ENCODE measurements at places on chromosomes 13 and 19.

DNA sequence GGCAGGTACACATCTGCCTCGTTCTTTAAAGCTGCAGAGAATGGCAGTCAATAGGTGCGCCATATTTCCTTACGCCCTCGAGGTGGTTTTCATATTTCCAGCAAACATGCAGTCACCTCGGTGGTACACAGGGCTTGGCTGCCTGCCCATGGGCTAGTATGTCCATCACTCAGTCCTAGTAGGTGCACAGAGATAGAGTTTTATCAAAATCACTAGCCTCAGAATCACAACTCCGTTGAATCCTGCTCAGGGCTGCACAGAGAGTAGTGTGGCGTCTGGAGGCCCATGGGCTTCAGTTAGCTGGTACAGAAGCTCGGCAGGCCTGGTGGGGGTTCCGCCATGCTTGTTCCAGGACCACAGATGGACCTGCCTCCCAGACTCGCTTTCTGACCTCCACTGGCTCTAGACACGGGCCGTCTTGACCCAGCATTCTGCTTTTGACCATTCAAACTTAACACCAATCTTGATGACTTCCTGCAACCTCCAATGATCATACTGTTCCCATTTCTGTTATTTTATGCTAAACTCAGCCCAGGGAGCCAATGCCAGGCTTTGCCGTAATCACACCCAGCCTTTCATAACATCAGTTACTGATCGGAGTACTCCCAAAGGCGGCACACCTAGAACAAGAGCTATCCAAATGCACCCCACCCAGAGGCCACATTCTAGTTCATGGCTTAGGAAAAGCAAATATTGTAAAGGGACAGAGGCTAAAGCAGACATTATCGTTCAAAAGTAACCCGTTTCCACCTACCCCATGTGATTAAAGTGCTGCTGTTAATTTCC, 120.4 kb downstream of the RAB20 start:
- no peak for DNase-seq

DNA sequence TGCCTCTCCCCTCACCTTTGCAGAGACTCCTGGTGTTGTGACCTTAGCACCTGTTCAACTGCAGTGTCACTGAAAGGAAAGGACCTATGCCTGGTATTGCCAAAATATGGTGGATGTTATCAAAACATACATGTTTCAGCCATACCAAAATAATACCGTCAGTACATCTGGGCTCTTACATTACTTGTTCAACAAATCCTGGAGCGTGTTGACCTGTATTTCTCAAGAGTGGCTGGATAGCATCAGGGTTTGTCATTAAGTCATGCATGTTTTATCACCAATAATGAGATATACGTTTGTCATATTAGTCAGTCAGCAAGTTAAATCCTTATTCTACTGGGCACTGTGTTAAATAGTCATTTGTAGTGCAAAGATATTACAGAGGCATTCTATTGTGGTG, 290.8 kb downstream of the SHISA2 start:
- DNase-seq: no peak

- no peak for DNase-seq
Observed at GRCh38 chr13:113947311-113948033, 26.4 kb downstream of the C13orf46 start.

DNA sequence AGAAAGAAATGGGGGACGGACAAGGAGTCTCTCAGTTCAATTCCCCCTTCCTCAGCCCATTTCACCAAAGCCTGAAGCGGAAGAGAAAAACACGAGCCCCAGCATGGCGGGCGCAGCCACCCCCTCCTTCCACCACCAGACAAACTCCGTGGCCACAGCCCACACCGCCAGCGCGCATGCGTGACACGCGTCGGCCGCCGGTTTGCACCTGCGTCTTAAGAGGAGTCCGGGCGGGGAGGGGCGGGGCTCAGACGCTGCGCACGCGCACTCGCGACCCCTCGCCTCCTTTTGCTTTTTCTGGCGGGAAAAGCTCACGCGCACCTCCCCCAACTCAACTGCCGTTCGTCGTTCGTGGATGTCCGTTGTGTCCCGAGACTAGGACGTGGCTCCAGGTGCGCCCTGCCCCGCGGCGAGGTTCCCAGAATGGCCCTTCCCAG, at the start of gene KASH5:
TSS of gene KASH5 (plus strand) at position 314 of the 437 bp plus-strand sequence. CDS start 2,635 bp downstream, outside the sequence.
- DNase-seq: peak; percentile 84

- DNase-seq: no peak
Observed at GRCh38 chr13:20465218-20465879, 60.3 kb downstream of the CRYL1 start.

DNA sequence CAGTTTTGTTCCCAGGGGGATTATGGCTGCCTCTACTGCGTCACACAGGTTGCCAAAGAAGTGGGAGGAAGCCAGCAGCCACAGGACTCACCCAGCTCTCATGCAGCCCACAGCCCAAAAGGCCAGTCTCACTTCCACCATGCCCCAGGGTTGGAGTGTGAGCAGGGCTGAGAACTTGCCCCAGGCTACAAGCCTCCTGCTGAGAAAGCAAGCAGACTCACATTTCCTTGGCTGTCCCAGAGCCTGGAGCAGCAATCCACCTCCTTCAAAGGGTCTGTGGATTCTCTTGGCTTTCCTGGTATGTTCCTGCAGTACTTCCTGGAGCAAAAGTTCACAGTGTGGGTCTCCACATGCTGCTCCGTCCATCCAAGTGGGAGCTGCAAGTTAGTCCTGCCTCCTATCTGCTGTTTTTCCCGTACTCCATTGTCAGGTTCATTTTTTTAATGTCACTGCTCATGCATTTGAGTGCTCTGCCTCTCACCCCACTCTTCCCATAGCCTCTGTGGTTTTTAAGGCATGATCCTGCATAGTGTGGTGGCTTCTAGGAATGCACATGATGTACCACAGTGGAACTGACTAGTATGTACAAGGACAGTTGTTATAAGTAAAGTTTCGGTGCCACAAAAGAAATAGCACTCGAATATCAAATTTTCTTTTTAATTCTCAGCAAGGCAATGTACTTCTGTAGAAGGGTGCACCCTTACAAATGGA, 56.2 kb upstream of the ARHGEF7 start:
- DNase-seq: no peak

GRCh38 chr19:30842926-30843325, 470.7 kb downstream of the ZNF536 start:
- DNase-seq: no peak

DNA sequence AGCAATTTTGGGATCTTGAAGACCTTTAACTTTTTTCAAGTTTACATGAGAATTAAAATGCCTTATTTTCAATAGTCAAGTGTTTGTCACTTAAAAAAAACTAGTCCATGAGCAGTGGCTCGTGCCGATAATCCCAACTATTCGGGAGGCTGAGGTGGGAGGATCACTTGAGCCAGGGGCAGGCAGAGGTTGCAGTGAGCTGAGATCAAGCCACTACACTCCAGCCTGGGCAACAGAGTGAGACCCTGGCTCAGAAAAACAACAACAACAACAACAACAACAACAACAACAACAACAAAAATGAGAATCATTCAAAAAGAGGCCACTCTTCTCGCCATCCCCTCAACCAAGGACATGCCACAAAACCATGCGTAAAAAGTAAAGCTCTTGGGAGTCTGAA, 5.7 kb downstream of the FOXO1 start:
- no peak for DNase-seq

GRCh38 chr13:28220166-28220565, 81.8 kb downstream of the PAN3 start:
- DNase-seq: no peak

DNA sequence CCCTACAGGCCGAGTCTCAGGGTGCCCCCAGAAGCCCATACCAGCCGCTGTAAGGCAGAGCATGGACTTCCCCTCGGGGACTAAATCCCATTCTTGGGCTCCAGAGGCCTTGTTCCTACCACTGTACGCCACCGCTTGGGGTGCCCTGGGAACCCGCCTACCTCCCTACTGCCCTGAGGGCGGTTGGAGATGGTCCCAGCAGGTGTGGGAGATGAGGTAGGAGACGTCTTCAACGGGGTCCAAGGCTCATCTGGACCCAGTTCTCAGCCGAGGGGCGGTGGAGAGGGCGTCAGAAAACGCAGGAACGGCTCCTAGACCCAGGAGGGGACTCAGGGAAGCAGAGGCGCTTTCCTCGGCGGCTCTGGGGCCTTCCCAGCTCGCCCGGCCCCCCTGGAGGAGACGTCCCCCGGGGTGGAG, 833 bp upstream of the ZIK1 start:
- no peak for DNase-seq

- DNase-seq: no peak
Observed at GRCh38 chr13:60356970-60357369, 40.0 kb upstream of the TDRD3 start.

GRCh38 chr19:13400296-13400695, 106.0 kb downstream of the CACNA1A start:
- DNase-seq: no peak

- DNase-seq: no peak
Observed at GRCh38 chr19:50814883-50815282, 8.7 kb downstream of the KLK1 start.

DNA sequence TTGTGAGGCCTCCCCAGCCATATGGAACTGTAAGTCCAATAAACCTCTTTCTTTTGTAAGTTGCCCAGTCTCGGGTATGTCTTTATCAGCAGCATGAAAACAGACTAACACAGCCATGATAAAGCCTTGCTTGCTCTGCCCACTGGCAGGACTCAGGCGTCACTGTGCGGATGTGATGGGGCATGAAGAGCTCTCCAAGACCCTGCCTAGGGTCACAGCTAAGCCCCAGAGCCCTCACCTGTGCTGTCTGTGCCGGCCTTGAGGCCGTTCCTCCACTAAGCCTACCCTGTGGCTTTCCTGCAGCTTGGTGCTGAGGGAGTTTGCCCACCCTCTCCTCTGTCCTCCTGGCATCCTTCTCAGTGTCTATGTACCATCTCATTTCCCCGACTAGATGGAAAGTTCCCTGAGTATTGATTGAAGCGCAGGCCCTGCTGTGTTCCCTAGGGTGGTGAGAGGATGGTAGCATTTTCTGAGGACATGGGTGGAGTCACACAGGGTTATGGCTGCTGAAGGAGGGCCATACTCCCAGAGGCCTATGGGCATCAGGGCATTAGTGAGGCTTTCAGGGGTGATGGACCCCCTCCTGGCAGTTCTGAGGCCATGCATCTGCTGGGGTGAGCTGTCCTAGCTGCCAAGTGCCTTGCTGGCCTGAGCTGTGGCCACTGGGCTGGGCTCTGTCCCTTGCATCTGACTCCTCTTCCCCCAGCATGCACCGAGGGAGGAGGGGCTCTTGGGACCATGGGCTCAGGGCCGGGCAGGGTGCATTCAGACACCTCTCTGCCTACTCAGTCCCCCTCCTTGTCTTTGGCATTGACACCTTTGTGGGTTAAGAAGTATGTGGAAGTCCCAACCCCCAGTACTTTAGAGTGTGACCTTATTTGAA, 75.3 kb downstream of the TEX29 start:
- no peak for DNase-seq

DNA sequence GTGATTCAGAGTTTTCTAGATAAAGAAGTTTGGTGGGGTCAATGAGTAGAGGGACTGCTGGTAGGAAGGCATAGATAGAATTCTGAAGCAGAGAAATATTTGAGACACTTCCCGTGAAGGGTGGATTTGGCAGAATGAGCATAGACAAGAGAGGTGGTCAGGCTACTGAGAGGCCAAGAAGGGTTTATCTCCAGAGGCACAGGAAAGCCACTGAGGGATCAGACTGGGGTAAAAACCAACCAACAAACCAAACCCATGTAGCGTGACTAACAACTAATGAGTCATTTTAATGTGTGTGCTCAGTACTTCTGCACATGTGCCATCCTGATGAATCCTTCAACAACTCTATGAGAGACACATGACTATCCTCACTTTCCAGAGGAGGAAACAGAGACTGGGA, 60.0 kb upstream of the SERP2 start:
- peak; percentile 46 for DNase-seq

- no peak for DNase-seq
Observed at GRCh38 chr19:41604831-41605230, 22.0 kb downstream of the CEACAM4 start.

- DNase-seq: no peak
Observed at GRCh38 chr19:1495799-1496713, 5.1 kb downstream of the REEP6 start.

- DNase-seq: no peak
Observed at GRCh38 chr13:52950436-52950956, 78.1 kb upstream of the OLFM4 start.

DNA sequence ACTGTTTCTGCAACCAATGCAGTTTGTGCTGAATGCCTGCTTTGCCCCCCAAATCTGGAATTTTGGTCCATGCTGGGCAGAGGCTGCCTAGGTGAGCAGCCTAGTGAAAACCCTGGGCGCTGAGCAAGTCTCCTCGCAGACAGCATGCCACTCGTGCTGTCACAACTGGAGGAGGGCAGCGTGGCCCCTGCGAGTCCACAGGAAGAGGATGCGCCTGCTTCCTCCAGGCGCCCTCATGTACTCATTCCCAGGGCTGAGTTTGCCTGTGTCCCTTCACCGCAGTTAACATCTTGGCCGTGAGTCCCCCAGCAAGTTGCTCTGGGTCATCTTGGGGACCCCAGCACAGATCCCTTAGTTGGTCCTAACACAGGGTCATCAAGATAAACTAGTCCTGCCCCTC, 26.2 kb upstream of the TMEM160 start:
- DNase-seq: no peak

DNA sequence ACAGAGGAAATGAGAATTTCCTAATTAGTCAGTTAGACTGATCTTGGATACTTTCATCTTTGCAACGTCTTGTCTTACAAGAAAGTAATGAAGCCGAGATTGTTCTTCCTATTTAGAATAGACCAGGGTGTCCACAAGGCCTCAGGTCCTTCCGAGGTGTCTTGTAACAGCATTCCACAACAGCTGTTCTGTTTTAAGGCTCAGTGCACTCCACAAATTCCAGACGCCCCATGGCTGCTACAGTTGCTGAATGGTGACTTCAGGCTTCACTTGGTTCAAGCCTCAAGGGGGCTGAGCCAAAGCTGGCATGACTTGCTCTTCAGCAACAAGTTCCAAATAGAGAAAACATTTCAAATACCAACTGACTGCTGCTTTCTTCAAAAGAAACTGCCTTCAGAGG, 143.4 kb downstream of the SHISA2 start:
- DNase-seq: no peak

- no peak for DNase-seq
Observed at GRCh38 chr19:53055117-53055516, 10.6 kb downstream of the ERVV-2 start.

- DNase-seq: no peak
Observed at GRCh38 chr19:53002479-53002878, 11.2 kb upstream of the ERVV-1 start.

GRCh38 chr19:17049711-17050280, 23.2 kb upstream of the CPAMD8 start:
- DNase-seq: no peak

DNA sequence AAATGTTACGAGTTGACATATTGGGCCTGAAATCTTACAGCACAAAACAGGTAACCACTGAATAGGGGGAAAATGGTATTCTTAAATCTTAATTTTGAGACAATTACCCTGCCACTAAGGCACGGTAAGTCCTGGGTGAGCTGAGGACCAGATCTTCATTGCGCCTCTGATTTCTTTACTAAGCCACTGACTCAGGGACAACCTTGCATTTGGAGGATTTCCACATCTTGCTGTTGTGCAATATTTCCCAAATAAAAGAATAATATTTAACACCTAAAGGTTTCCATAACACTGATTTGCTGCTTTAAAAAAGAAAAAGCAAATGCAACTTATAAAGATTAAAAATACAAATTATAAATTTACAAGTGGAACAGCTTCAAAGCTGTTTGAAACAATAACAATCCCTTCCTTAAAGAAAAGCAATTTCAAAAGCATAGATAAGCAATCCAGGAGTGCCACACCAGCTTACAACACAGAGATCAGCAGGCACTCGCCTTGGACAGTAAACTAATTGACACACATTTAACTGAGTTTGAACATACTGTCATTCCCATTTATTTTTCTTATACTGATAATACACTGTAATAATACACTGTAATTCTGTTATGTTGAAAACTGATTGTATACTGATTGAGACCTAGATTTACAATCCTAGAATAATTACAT, 79.6 kb upstream of the DOCK9 start:
- DNase-seq: no peak

- DNase-seq: no peak
Observed at GRCh38 chr19:34051255-34051654, 121.0 kb upstream of the LSM14A start.

All from CD14-positive monocyte (primary cell).